ENCODE measurements at places on chromosomes 13 and 19.

- peak; percentile 80 for DNase-seq
These were observed at the start of gene WASF3 for GRCh38 chr13:26557393-26558073. Gene WASF3, plus strand, starts transcription at chr13:26557683. Its CDS starts 84,588 bp downstream, at chr13:26642271.

GRCh38 chr19:44817725-44818465, 9.0 kb downstream of the BCAM start:
- DNase-seq, result no peak

- no peak for DNase-seq
These were observed 3.3 kb upstream of the KLK11 start for GRCh38 chr19:51029718-51030117.

GRCh38 chr19:11166281-11167142, 10.9 kb upstream of the SPC24 start:
- DNase-seq, result no peak

- DNase-seq, result no peak
These were observed 6.9 kb downstream of the TBXA2R start for GRCh38 chr19:3599776-3600187.

- DNase-seq, result no peak
These were observed 1.9 kb upstream of the FOXO1 start for GRCh38 chr13:40668335-40668734.

- DNase-seq, result no peak
These were observed 119.2 kb downstream of the CCNA1 start for GRCh38 chr13:36551445-36551844.

- DNase-seq, result no peak
These were observed 365.9 kb downstream of the FGF14 start for GRCh38 chr13:102035969-102036368.

GRCh38 chr13:45974500-45974899, 78.0 kb downstream of the ZC3H13 start:
- DNase-seq, result no peak

- DNase-seq, result no peak
These were observed 243.2 kb downstream of the COL4A1 start for GRCh38 chr13:110063490-110064421.

- DNase-seq, result peak; percentile 100
These were observed 29.4 kb downstream of the SMIM24 start for GRCh38 chr19:3450796-3451411.

DNA sequence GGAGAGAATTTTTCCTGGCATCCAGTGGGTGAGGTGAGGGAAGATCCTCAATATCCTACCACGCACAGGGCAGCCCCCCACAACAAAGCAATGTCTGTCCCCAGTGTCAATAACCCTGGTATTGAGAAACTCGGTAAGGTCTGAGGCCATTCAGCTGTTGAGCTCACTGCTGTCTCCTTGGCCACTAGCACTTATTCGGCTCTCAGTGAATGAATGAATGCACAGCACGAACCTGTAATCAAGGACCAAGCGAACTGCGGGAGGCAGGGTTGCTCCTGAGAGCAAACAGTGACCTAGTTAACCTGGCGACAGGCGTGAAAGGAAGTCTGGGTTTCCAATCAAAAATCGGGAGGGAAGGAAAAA, 640 bp downstream of the ZSCAN5A start:
- DNase-seq, result no peak

GRCh38 chr19:12865746-12866415, 15.4 kb downstream of the DNASE2 start:
- DNase-seq, result no peak

DNA sequence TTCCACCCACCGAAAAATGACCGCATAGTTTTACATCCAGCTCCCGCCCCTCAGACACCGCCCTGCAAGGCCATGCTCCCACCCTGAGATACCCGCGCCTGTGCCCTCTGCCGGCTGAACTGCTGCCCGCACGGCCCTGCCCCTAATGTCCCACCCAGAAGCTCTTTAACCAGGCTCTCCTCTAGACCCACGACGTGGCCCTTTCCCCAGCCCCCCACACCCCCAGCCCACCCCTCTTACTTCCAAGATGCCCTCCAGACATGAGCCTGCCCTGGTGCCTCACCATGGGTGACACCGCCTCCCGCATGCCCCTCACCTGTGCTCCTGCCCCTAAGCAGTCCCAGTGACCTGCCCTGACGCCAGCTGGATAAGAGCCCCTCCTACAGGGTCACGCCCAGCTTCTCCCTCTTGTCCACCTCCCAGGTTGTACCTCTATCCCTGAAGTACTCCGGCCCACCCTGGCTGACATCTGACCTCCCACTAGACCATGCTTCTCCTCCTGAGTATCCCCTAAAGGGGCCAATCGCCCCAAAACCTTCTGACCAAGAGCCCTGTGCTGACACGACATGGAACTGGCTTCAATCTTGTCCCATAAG, 51.2 kb downstream of the COLGALT1 start:
- no peak for DNase-seq

DNA sequence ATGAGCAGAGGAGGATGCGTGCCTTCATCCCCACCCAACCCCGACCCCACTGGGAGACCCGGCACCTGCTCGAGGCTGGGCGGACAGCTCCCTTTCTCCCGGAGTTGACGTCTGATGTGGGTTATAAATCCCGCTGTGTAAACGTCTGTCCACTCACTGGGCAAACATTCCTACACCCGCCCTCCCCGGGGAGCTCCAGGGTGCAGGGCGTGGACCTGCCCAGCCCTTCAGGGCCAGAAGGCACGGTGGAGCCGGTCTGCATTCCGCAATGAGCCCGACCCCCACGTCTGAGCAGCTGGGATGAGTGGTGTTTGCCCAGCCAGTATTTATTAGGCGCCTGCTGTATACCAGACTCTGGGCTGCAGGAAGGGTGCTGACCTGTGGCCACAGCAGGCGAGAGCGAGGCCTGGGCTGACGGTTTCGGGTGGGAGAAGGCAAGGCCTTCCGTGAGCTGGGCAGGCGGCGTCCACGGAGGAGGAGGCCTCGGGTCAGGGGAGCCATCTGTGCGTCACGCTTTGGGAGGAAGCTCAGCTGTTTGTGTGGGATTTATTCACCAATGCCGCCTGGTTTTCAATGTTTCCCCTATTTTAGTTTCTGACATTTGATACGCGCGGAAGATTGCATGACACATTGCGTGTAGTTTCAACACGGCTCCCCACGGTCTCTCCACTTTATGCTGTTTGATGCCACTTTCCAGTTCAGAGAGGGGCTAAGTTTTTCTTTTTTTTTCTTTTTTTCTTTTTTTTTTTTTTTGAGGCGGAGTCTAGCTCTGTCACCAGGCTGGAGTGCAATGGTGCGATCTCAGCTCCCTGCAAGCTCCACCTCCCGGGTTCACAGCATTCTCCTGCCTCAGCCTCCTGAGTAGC, 2.0 kb downstream of the MISP start:
- DNase-seq, result peak; percentile 98

DNA sequence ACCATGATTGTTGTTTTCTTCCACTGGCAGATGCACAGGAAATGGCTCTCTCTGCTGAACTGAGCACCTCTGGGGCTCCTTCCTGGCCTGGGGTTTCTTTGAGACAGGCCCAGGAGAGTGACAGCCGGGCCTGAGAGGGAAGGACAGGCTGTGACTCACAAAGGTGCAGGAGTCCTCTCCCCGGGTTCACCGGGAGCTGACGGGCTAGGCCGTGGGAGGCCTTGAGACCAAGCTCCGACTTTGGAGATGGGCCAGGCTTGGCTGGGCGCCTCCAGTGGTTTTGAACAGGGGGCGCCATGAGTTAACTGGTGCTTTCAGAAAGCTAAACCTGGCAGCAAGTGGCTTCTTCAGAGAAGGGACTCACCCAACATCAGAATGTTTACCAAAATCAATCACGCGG, 143.4 kb downstream of the URI1 start:
- no peak for DNase-seq

DNA sequence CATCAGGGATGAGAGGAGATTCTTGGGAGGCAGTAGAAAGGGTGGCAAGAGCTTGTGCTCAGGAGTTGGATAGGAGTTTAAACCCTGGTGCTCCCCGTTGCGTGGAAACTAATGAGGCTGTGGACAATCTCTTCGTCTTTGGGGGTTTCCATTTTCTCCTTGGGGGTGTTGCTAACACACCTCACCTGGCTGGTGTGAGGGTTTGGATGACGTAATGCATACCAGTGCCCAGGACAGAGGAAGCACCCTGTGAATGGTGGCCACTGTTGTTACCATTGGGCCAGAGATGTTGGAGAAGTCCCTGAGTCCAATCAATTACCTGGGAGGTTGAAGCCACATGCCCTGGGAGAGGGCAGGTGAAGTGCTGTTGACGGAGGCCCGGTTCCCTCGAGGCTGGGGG, 146.5 kb downstream of the URI1 start:
- DNase-seq, result no peak

DNA sequence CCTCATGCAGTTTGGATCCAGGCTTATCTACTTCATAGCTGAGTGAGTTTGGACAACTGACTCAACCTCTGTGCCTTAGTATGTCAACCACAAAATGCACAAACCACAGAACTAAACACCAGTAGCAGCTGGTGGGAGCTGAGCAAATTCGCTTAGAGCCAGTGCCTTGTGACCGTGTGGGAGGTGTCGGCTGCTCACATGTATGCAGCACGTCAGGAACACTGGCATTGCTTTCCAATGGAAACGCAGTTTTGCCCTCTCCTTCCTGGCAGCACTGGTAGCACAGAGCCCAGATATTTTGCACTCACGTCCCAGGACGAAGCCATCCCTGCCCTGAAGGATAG, 8.3 kb upstream of the NTN5 start:
- DNase-seq, result peak; percentile 80

DNA sequence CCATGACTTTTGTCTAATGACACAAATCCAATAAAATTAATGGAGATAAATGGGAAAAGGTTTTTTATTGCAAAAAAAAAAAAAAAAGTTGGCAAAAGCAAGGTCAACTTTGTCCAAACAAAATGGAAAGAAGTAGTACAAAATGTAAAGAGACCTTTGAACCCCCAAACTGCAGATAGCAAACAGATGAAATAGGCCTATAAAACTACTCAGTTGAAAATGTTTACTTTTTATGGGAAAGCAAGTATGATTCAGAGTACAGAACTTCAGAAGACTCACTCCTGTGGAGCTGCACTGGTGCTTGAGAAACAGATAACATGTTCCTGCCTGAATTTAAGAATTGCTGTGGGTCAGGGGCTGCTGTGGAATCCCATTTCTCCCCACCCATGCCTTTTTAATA, 9.8 kb upstream of the ZNF177 start:
- no peak for DNase-seq

DNA sequence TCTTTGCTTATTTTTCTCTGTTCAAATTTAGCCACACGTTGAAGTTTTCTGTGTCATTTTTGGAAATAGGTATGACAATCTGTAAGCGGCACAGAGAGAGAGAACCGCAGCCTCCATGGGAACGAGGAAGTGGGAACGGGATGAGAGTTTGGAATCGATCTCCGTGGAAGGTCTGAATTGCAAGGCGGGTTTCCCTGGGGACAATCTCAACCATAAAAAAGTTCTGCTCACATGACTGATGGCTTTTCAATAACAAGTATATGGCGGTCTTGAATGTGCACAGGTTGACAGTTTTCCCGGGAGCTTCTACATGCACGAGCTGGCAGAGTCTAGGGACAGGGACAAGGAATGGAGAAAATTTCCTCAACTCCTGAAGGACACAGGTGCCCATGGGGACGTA, 90.9 kb downstream of the INSR start:
- DNase-seq, result no peak

DNA sequence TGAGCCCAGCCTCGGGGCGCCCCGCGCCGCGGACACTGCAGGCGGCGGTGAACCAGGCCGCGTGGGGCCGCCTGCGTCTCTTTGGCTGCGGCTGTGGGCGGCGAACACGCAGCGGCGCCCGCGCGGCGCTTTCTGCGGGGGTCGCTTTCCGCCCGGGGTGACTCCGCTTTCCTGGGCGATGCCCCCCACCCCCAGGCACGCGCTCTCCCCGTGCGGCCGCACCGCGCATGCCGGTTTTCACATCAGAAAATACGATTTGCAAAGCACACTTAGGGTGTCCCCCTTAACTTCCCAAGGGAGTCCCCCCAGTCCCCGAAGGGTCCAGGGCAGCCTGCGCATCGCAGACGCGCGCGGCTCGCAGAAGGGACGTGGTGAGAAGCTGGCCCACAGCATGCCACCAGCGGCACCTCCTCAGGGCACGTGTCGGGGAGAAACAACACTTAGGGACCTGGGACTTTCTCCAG, 5.3 kb downstream of the F7 start:
- DNase-seq, result no peak

GRCh38 chr19:34345947-34346351, 19.0 kb upstream of the GPI start:
- DNase-seq, result peak; percentile 75

GRCh38 chr13:96181911-96182310, 92.0 kb downstream of the HS6ST3 start:
- no peak for DNase-seq

DNA sequence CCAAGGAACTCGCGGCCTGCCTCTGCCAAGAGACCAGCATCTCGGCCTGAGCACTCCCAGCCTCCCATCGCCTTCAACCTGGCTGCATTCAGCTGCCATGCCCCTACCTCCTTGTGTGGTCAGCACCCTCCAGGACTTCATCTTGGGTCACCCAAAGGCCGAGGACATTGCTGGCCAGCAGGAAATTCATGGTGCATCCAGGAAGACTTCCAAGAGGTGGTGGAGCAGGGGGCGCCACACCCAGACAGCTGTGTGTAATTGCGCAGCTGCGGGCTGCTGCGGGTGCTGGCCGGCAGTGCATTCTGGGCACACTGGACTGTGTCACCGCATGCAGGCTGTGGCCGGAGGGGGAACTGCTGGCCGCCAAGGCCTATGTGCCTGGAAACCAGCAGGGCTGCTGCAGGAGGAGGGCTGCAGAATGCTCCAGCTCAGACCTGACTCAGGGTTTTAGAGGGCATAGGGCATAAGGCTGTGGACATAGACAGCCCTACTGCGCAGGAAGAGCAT, 164.3 kb upstream of the TUBA3C start:
- DNase-seq, result no peak

- DNase-seq, result no peak
These were observed 41.2 kb downstream of the LATS2 start for GRCh38 chr13:21020176-21020575.

DNA sequence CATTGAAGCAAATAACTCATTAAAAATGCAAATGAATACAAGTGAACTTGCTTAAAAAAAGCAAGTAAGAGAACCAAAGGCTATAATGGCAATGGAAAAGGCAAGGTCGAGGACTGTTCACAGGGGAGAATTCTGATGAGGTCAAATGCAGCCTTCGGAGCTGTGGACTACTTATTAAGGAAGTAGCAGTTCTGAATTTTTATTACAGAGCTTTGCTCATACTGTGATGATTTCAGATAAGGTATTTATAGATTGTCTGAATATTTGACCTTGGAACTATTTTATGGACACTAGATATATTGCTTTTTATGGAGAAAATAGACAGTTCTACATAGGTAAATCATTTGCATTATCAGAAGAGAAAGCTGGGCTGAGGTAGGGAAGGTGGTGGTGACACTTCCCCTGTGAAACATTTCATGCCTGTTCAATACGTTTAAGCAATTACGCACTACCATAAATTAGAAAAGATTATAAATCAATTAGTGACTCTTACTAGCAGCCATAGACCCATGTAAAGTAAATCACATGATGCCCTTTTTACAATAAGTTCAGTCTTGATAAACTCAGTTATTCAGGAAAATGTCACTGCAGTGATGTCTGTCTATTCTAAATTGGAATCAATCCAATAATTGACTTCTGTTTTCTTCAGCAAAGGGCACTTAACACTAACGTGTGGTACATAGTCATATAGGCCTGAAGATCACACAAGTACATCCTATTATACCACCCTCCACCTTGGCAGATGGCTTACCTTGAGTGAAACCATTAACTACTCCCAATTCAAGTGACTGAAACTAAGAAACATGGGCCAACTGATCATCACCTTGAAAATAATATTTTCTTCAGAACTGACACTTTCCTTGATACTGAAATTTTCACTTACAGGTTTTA, 260.0 kb downstream of the KLF12 start:
- DNase-seq, result no peak

Measured in A172 (cell line).